CMK (cell line): ENCODE measurements at places on chromosomes 5 and 9.

DNA sequence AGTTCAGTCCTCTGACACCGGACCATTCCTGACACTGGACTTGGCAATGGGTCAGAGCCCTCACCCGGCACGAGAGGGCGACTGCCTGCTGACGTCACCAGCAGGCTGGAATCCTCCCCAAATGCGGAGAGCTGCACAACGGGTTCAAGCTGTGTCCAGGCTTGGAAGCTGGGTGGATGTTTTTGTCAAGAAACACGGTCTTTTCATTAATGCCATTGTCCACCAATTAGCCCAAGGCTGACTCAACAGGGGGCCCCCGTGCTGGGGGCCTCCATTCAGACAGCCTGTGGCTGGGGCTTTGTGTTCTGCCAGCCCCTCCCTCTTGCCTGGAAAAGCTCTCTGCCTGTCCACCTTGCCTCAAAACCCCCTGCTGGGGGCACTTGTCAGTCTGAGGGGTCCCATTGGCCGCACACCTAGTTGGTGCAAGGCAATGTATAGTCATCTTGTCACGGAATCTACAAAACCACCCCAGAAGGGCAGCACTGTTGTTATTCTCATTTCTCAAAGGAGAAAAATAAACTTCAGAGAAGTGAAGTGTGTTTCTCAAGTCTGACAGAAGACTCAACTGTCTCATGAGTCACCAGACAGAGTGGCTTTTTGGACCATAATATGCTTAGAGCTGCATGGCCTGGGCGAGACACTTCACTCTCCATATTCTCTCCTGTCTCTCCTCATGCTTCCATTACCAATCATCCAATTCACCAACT, 24.6 kb downstream of the NDUFA8 start:
- no peak for DNase-seq

DNA sequence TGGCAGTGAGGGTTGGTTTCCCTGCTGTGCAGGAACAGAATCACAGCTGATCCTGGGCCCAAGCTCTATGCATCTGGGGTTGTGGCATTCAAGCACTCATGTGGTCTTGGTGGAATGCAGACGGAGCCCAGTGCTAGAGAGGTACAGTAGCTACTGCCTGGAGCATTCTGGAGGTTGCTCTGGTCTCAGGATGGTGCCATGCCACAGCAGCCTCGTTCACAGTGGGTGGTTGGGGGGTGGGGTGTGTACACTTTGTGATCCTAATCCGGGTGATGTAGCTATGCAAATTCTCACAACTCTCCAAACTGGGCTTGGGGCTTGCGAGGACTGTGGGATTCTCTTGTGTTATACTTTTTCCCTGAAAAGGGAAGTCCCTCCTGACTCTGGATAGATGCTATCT, 45.2 kb downstream of the FGD3 start:
- DNase-seq, result no peak

DNA sequence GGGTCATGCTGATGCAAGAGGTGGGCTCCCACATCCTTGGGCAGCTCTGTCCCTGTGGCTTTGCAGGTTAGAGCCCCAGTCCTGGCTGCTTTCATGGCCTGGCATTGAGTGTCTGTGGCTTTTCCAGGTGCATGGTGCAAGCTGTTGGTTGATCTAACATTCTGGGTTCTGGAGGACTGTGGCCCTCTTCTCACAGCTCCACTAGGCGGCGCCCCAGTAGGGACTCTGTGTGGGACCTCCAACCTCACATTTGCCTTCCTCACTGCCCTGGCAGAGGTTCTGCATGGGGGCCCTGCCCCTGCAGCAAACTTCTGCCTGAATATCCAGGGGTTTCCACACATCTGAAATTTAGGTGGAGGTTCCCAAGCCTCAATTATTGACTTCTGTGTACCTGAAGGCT, 150.1 kb downstream of the NNT start:
- no peak for DNase-seq

DNA sequence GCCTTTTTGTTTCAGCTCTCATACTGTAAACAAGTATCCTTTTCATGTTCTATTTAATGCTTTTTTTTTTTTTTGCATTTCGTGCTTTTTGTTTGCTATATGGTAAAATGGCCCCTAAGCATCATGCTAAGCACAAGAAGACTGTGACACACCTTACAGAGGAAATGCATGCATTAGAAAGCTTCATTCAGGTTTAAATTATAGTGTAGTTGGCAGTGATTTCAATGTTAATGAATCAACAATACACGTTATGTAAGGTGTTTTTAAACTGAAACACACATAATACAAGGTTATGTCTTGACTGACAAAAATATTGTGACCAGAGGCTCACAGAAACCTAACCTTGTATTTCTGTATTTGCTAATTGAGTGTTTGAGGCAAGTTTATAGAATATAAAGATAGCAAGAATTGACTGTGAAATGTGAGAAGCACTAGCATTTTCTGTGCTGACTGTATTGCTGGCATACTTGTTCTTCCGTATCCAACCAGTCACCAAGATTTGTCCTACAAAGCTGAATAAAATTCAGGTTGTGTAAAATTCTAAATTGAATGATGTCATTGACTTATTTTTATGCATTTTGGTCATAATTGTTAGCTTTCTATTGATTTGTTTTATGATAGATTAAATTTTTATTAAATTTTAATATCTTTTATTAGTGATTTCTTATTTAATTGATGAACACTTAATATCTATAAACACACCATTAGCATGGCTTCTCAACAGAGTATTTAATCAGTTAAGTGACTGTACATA, 4.1 kb downstream of the CFAP95 start:
- DNase-seq, result no peak

- no peak for DNase-seq
Measured at GRCh38 chr5:683551-684481, 9.3 kb downstream of the TPPP start.

DNA sequence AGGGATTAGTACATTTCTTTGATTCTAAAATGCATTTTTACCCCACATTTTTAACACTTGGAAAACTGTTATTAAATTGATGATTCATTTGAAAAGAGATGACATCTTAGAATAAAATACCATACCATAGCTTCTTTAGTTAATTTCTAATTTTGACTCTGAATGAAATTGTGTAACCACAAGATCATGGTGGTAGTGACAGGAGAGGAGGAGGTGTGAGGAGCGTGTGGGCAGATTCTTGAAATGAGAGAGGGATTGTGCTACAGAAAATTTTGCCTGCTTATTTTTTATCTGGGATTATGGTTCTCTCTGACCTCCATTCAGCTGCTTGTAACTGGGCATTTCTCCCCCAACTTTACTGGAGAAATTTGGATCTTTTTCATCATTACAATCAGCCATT, 173.3 kb upstream of the CLINT1 start:
- no peak for DNase-seq

GRCh38 chr5:39785410-39785809, 360.6 kb upstream of the DAB2 start:
- no peak for DNase-seq

- DNase-seq, result no peak
Measured at GRCh38 chr5:162683284-162683683, 615.7 kb downstream of the GABRG2 start.

DNA sequence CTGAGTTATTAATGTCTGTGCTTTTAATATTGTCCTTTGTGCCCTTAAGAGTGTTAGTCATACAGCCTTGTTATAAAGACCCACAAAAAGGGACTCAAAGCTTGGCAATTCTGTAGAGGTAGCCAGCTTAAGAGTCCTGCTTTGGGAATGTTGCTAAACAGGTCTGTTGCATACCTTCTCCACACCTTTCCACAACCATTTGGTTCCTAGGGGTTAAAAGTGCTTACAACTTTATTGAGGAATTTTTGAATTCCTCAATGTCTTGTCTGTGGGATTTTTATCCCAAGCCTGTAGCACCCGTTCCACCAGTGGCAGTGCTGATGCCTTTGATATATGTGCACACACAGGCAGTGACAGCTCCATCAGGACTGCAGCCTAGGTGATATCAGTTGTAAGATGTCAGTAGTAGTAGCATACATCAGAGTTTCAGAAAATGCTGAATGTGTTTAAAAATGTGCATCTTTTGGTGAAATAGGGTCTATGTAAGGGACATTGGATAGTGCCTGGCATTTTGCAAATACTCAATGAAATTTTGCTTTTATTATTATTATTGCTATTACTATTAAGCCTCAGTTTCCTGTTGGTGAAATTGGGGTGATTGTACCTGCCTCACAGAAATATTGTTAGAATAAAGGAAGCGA, 68.5 kb downstream of the WWC1 start:
- DNase-seq, result no peak

DNA sequence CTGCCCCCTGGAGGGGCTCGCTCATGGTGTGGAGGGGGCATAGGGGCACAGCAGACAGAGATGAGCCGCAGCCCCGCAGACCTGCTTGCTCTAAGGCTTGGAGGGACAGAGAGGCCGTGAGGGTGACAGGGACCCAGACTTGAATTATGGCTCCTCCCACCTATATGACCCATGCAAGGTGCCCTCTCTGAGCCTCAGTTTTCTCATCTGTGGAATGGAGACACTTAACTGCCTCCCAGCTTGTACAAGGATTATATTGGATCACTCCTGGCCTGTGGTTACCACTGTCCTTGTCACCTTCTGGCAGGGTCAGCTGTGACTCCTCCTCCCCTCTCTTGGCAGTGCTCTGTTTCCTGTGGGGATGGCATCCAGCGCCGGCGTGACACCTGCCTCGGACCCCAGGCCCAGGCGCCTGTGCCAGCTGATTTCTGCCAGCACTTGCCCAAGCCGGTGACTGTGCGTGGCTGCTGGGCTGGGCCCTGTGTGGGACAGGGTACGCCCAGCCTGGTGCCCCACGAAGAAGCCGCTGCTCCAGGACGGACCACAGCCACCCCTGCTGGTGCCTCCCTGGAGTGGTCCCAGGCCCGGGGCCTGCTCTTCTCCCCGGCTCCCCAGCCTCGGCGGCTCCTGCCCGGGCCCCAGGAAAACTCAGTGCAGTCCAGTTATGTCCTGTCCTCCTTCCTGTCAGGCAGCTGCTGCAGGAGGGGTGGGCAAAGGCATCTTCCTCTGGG, 4.7 kb upstream of the CACFD1 start:
- no peak for DNase-seq

DNA sequence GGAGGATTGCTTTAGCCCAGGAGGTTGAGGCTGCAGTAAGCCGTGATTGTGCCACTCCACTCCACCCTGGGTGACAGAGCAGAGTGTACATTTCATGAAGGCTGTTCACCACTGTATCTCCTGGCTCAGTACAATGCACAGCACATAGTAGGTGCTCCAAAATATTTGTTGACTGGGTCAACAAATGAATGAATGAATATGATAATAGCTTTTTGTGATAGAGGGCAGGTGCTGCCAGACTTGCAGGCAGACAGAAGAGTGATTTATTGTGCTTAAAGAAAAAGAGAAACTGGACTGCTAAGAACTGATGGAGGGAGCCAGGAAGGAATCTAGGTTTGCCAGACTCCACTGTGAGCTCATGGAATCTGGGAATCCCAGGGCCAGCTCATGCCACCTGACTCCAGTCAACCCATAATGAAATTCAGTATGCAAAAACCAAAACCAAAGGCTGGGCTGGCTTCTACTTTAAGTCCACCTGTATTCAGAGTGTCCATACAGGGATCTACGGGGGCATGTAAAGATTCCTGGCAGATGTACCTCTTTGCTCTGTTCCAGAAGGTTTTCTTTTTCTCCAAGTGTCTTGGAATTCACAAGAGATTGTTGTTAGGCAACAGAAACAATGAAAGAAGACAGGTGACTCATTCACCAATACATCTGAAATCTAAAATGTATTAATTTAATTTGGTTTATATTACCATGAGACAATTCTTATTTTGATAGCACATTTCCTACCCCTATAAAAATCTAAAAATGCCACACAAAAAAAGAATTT, 15.5 kb upstream of the CTNNA1 start:
- DNase-seq, result no peak

DNA sequence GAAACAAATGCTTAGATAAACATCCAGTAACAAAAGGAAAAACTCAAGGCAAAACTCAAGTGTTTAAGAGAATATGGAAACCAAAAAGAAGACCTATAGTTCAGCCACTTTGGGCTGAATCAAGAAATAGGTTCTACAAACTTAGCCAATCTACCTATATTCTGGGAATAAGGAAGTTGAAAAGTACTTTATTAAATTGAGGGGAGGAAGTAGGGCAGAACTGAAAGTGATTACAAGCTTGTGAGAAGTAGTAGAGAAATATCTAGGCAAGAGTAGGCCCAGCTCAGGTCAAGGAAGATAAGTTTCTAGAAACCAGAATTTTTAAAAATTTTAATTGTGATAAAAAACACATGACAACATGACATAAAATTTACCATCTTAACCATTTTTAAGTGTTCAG, 384.8 kb upstream of the PCSK5 start:
- no peak for DNase-seq

- no peak for DNase-seq
Measured at GRCh38 chr9:68933434-68934328, 80.2 kb downstream of the PRKACG start.
